ENCODE measurements at places on chromosomes 3 and 15.

GRCh38 chr3:156035158-156035557 lies 85.2 kb upstream of the KCNAB1 start:
- no peak for DNase-seq

GRCh38 chr3:155495387-155495786 lies 201.9 kb upstream of the STRIT1 start:
- DNase-seq: no peak

GRCh38 chr15:50906954-50907600 lies 1.4 kb upstream of the AP4E1 start:
- DNase-seq: peak; percentile 71

GRCh38 chr3:143099210-143099609 lies 20.4 kb upstream of the CHST2 start:
- DNase-seq: no peak

GRCh38 chr3:10189557-10190354 lies 25.0 kb downstream of the IRAK2 start:
- peak; percentile 46 for DNase-seq

GRCh38 chr3:98962951-98963350 lies 61.5 kb upstream of the DCBLD2 start:
- no peak for DNase-seq

- no peak for DNase-seq
Measured at GRCh38 chr15:85607842-85608241, 186.9 kb downstream of the KLHL25 start.
